GM23248 (cell line): ENCODE measurements at places on chromosomes 13 and 19.
A peak's percentile ranks its signal among the peaks of the same experiment; 100 is the strongest.

- peak; percentile 69 for DNase-seq
Measured at GRCh38 chr19:17346109-17346671, 8.8 kb downstream of the GTPBP3 start.

- peak; percentile 77 for DNase-seq
Measured at GRCh38 chr13:51684076-51684475, 99.8 kb downstream of the WDFY2 start.

GRCh38 chr13:47798906-47799305 is 202.2 kb downstream of the SUCLA2 start:
- peak; percentile 51 for DNase-seq

- DNase-seq, result peak; percentile 62
Measured at GRCh38 chr19:21566073-21566472, 60.7 kb downstream of the ZNF429 start.

DNA sequence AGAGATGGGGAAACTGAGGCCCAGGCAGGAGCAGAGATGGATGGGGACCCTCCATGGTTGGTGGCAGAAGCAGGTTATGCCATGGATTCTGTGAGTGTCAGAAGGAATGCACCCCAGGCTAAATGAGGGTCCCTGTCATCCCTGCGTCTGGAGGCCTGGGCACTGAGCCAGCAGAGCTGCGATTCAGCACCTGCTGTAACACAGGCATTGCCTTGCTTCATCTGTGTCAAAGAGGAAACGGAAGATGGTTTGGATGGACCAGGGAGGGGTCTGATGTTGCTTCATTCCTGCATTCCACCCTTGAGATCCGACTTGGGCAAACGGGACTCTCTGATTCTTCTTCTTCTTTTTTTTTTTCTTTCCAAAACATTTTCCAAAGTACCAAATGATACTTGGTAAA is 1.2 kb downstream of the C5AR1 start:
- DNase-seq, result peak; percentile 34

DNA sequence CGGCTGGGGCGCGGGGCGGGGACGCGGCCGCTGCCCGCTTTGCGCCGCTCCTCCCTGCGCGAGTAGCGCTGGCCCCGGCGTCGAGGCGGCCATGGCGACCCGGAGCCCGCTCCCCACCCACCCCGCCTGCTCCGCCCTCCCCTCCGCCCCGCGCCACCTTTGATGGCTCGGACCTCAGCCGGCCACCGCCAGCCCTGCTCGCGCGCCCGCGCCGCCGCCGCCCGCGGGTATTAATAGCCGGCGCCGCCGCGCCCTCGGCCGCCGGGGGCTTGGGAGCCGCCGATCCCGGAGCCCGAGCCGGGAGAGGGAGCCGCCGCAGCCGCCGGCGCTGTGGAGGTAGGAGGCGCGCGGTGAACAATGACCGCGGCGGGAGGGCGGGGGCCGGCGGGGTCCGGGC is 261 bp downstream of the FARP1 start:
- no peak for DNase-seq

- no peak for DNase-seq
Measured at GRCh38 chr13:29323954-29324353, 271.5 kb downstream of the SLC7A1 start.

- DNase-seq, result no peak
Measured at GRCh38 chr13:32151240-32151639, 119.7 kb downstream of the FRY start.

DNA sequence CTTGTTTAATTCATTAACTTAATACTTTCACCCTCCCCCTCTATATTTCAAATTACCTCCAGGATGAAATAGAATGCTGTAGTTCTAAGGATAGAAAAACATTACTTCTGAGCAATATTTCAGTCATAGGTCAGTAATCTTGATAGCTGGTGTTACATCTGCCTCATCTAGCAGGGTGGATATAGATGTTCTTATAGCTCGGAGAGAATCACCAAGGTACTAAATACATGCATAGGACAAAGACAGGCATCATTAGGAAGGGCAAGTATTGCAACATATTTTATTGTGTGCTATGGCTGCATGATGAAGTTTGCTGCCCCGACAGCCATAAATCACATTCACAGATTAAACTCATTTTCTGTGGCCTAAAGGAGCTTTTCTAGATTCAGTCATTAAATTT is 601.0 kb downstream of the FGF9 start:
- no peak for DNase-seq

DNA sequence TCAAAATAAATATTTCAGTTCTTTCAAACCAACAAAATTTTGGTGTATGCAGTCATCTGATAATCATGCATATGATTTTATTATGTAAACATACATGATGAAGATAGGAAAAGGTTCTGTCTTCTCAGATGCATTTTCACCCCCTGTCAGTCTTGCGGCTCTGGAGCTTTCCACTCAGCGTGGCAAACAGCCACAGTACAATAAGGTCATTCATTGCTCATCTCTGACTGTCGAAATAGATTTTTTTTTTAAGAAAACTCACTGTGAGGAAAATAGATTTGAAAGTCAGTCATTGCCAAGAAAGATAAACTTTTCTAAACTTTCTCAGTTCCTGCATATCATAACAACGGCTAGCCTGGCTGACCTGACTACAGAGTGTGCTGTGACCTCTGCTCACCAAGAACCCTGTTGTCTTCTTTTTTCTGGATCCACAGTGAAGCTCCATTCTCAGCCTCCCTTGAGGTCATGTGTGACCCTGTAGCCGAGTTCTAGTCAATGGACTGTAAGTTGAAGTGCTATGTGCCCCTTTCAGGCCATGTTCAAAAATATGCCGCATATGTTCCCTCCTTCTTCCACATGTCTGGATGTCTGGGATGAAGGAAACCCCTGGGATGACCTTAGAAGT is 519.6 kb downstream of the KLF5 start:
- DNase-seq, result peak; percentile 4

GRCh38 chr19:41330481-41330880 is 20.5 kb downstream of the CCDC97 start:
- DNase-seq, result no peak

- DNase-seq, result no peak
Measured at GRCh38 chr13:40994581-40995230, 24.4 kb downstream of the ELF1 start.

DNA sequence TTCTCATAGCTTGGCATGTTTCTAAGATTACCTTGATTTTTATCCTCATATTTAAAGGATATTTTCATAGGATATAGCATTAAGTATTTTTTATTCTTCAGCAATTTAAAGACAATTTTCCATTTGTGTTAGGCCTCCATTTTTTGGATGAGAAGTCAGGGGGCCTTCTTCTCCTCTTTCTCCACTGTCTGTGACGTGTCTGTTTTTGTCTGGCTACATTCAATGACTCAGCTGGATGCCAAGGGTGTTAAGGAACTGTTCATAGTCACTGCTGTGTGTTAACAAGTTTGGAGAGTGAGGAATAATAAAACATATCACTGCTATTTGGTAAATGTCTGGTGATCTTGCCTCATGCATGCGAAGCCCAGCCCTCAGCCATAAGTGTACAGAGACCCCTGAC is 36.4 kb downstream of the ZNF582 start:
- DNase-seq, result peak; percentile 47

- peak; percentile 75 for DNase-seq
Measured at GRCh38 chr19:4506449-4507149, 11.7 kb downstream of the PLIN4 start.

GRCh38 chr19:3178377-3178972 is at the start of gene S1PR4:
Gene S1PR4 (plus strand): TSS chr19:3178769. CDS start chr19:3178793, 24 bp downstream.
- DNase-seq, result no peak

DNA sequence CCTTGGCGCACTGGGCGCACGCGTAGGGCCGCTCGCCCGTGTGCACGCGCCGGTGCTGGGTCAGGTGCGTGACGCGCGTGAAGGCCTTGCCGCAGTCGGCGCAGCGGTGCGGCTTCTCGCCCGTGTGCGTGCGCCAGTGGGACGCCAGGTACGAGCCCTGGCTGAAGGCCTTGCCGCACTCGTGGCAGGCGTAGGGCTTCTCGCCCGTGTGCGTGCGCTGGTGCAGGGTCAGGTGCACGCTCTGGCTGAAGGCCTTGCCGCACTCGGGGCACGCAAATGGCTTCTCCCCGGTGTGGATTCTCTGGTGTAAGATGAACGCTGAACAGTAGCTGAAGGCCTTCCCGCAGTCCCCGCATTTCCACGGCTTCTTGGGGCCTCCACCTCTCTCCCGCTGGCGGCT is 7.0 kb downstream of the ZNF835 start:
- DNase-seq, result no peak

DNA sequence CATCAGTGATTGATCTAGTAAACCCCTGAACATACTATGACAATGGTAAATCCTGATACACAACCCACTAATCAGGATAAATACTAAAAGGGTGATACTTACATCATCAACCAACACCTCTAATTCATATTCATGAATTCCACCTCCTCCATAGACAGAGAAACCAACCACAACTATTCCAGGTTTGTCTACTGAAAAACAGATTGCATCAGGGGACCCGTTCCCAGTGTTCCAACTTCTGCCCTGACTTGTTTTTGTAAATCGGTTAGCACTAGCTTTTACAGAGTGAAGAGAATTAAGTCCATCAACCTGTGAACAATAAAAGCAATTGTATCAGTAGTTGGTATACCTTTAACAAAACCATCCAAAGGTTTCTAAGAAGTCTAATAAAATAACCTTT is 149.2 kb downstream of the MYCBP2 start:
- no peak for DNase-seq

DNA sequence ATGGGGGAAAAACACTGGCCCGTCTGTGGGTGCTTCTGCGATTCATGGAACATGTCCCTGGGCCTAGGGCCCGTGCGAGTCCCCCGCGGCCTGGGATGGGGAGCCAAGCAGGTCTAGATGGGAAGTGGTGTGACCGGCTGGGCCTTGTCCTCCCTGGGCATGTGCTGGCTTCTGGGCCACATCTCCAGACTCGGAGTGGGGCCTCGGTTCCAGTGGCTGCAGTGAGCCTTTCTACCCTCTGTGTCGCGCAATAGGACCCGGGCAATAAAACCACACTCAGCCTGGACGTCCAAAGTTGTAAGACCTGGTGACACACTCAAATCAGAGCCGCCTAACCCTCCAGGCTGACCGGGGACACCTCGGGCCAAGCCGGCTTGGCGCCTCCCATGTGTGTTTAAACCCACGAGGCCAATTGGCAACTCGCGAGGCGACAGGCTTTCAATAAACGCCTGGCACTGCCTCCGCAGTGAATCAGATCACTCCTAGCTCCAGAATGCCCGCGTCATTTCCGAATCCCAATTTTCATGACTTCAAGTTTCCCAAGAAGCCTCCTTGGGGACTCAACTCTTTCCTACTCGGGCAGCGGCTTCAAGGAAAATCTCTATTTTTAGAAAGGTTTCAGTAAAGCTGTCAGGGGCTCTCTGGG is 57.3 kb downstream of the KLF2 start:
- peak; percentile 97 for DNase-seq

DNA sequence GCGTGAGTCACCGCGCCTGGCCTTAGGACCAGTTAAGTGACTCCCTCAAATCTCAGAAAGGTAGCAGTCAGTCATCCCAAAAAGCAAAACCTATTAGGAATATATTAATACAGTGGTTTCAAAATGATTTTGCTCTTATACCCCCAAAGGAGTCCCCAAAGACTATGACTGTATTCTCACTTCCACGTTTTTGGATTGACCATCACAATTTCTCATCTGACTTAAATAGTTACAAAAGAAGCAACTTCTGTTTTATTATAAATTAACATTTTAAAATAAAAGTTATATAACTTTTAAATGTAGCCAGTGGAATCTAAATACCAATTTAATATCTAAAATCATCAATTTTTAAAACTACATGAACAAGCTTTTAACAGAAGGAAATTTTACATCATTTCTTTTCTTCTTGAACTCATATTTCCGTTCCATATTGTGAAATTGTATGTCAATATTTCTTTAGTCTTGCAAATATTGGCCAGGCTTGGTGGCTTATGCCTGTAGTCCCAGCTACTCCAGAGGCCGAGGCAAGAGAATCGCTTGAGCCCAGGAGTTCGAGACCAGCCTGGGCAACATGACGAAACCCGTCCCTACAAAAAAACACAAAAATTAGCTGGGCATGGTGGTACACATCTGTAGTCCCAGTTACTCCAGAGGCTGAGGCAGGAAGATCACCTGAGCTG is 1.5 kb upstream of the SPART start:
- no peak for DNase-seq

DNA sequence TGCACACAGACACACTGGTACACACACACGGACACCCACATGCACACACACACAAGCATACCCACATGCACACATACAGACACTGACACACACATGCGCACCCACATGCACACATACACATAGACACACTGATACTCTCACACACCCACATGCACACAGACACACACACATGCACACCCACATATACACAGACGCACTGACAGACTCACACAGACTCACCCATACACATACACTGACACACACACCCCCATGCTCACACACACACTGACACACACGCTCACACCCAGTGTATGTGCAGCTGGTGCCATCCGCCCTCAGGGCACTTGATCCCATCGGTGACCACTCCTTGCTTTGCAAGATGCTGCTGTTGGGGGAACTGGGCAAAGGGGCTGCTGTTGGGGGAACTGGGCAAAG is 9.7 kb upstream of the RASA3 start:
- no peak for DNase-seq
